SJSA1 (cell line): ENCODE measurements at places on chromosomes 7 and 10.

DNA sequence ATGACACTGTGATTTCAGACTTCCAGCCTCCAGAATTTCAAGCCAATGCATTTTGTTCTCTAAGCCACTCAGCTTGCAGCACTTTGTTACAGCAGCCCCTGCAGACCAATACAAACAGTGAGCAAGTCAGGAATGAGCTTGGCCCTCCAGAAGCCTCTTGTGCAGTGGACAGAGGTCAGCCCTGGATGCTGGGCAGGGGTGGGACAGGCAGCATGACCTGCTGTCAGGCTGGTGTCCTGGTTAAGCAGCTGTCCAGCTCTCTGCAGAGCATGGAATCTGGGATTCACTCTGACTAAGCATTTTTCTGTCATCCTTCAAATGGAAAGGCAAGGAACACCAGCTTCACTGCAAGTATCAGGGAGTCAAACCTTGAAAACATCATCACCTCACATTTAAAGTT lies 85.5 kb upstream of the GDF10 start:
- no peak for DNase-seq

- DNase-seq = no peak
These were observed 103.9 kb upstream of the RET start for GRCh38 chr10:42972946-42973345.

DNA sequence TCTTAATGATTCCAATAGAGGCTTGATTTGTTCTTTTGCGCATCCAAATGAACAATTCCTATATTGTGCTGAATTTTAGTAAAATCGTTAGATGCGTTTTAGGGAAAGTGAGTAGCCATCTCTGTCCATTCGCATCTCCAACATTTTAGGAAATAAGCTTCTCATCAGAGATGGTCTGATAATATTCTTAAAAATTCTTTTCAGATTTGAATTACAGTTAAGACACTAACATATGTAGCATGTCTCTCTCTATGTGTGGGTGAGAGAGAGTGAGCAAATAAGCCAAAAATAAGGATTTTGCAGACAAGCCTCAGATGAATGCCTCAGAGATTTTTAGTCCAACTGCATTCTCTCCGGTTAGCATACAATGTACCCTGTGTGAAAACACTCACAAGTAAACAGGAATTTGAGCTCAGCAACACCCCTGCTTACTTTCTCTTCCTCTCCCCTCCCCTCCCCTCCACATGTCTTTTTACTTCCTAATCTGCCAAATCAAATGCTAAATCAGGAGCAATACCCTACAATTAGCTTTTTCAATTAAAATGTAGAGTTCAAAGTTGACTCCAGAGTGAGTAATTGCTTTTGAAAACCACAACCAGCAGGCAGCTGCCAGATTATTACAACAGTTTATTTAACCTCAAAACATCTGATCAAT lies 354.4 kb downstream of the CRPPA start:
- no peak for DNase-seq

GRCh38 chr10:61860964-61861758 lies 40.3 kb upstream of the ARID5B start:
- DNase-seq = no peak

- DNase-seq = no peak
These were observed 61.0 kb downstream of the DIP2C start for GRCh38 chr10:628386-629045.

DNA sequence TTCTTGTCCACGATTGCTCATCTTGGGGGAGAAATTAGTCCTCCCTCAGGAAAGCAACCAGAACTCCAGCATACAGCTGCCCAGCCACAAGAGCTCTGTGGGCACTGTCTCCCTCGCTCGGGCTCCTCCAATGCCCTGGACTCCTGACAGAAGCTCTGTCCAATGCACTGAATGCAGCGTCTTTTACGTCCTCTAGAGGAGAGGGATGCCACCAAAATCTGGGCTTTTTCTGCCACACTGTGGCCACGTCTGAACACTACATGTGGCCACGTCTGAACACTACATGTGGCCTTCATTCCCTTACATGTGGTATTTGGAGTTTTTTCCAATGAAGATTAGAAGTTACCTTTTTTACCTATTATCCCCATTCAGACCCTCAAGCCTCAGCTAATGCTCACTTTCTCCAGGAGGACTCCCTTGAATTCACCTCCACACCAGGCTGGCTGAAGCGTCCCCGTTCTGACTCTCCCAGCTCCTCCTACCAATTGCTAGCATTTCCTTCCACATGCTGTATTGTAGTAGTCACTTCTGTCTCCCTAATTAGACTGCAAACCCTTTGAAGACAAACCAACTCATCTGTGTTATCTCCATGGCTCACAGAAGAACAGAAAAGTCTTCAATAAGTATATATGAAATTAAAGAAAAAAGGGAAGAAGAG lies 134.3 kb upstream of the PDE1C start:
- DNase-seq = peak; percentile 70

- no peak for DNase-seq
These were observed 120.1 kb downstream of the SVOPL start for GRCh38 chr7:138581065-138581464.

DNA sequence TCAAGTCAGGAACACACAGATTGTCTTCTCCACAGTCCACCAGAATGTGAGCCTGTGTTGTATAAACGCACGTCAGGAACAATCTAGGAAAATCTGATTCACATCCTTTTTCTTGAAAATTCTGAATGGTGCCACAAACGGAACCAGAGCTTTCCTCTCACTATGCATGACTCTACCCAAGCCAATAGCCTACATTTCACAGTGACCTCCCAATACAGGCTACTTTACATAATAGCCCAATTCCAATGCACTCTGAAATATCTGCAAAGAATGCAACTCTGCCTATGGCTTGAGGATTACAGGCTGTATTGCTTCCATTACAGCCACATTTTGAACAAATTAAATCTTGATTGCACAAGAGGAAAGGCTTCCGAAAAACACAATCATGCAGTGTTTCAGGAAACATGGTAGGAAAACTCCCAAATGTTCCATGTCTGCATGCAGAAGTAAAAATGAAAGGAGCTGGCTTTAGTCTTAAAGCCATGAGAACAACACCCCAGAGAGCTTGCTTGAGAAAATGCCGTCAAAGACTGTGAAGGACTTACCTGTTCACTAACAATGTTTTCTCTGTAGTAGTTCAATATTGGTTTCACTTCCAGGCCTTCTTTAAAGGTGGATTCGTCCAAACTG lies 113.9 kb downstream of the ITGA8 start:
- no peak for DNase-seq

DNA sequence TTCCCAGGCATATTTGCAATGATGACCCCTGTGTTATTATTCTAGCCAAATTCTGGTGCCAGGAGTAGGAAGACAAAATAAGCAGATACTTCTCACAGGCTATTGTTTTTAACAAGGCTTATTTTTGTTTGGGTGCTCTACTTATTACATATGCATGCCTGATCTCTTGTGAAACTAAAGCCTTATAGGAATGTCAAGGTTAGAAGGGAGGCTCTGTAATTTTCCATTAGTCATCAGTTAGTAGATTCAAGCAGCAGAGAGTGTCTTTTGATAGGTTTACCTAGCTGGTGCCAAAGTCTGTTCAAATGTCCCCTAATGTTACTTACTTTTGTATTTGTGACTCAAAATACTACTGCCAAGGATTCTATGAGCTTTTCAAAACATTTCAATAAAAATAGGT lies 11.7 kb upstream of the TMEM106B start:
- no peak for DNase-seq

DNA sequence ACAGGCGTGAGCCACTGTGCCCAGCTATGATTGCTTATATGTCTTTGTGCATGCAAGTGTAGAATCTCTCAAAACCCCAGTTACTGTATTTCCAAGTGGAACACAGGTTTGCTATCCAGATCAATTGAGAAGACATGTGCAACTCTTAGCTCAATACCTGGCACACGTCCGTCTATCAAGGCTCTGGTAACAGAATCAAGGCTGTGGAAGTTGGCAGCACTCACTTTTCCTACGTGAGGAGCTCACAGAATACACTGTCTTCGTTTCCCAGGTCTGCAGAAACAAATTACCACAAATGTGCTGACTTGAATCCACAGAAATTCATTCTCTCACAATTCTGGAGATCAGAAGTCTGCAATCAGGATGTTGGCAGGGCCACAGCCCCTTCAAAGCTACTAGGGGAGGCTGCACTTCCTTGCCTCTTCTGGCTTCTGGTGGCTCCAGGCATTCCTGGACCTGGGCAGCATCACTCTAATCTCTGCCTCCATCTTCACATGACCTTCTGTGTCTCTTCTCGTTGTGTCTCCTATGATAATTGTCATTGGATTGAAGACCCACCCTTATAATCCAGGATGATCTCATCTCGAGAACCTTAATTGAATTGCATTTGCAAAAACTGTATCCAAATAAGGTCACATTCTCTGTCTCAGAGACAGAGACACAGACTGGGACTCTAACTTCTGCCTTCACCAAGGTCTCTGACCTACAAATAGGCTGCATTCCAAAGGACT lies 84.8 kb upstream of the C7orf33 start:
- no peak for DNase-seq

GRCh38 chr7:151087245-151088018 lies 1.2 kb downstream of the AGAP3 start:
- DNase-seq = peak; percentile 72

DNA sequence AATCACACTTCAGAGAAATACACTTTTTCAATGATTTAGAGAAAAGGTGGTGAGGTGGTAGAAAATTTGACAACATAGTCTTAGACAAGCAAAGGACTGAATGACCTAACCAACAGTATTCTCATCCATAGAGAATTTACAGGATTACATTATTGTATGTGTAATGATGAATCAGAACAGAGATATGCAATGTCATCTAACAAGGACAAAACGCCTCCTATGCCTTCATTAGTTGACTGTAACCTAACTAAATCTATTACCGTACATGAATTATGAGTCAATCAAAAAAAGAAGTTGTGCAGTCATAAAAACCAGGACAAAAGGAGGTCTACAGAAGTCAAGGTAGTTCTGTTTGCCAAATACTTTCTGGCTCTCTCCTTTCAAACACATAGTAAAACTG lies 66.5 kb downstream of the RAB11FIP2 start:
- no peak for DNase-seq

GRCh38 chr7:4307316-4308204 lies 374.5 kb upstream of the FOXK1 start:
- no peak for DNase-seq

- no peak for DNase-seq
These were observed 27.3 kb upstream of the CALD1 start for GRCh38 chr7:134752006-134752760.

GRCh38 chr7:47377741-47378140 lies 204.2 kb downstream of the TNS3 start:
- DNase-seq = no peak

- DNase-seq = no peak
These were observed 799 bp downstream of the VAX1 start for GRCh38 chr10:117137031-117137910.

DNA sequence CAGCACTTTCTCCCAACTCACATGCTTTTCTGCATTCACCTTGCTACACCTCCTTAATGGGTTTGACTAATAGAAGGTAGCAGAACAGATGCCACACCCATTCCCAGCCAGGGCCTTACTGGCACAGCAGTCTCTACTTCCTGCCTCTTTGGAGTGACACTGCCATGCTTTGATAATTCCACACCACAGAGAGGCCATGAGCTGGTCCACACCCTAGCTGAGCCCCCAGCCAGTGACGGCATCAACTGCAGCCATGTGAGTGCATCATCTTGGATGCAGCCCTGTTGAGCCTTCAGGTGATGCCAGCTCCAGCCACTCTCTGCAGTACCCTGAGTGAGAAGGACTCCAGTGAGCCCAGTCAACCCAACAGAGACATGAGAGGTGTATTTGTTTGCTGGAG lies 27.5 kb upstream of the EZH2 start:
- no peak for DNase-seq

DNA sequence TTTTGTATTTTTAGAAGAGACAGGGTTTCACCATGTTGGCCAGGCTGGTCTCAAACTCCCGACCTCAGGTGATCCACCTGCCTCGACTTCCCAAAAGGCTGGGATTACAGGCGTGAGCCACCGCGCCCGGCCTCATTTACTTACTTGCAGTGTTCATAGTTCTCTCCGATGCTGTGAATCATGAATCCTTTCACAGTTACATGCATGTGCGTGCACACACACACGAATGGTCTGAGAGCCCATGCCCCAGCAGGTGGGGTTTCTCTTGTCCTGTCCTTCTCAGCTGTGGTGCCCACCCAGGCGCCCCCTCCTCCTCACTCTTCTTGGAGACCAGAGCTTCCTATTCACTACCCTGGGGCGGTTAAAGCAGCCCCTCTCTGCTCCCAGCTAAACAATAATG lies 50.6 kb downstream of the RBM17 start:
- no peak for DNase-seq

- DNase-seq = no peak
These were observed 165.6 kb upstream of the PRR15 start for GRCh38 chr7:29398011-29398410.

- peak; percentile 29 for DNase-seq
These were observed 34.4 kb downstream of the PLEKHA8 start for GRCh38 chr7:30062587-30062986.

DNA sequence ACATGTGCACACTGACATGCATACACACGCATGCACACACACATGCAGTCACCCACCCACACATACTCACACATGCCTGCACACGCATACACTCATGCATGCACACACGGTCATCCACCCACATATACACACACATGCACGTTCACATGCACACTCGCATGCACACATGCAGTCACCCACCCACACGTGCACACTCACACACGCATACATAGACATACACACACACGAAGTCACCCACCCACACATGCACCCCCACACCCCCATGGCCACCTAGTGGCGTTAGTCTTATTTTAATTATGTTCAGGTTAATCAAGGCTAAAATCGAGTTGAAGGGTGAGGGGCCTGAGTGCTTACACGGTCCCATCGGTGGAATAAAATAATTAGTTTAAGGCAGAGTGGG lies 96.8 kb downstream of the DNAJB6 start:
- DNase-seq = peak; percentile 28
